ENCODE measurements at places on chromosomes 7 and 10. TPM values are rescaled to one million over a fixed set of nuclear protein-coding genes. Genes with fewer than 3 reads are reported as not detected.

The MEPCE gene
- polyA plus RNA-seq = 52.9 TPM

The TMEM254 gene
- polyA plus RNA-seq = 49.6 TPM

- DNase-seq = no peak
These were observed 103.8 kb upstream of the APBB1IP start for GRCh38 chr10:26334232-26334931.

DNA sequence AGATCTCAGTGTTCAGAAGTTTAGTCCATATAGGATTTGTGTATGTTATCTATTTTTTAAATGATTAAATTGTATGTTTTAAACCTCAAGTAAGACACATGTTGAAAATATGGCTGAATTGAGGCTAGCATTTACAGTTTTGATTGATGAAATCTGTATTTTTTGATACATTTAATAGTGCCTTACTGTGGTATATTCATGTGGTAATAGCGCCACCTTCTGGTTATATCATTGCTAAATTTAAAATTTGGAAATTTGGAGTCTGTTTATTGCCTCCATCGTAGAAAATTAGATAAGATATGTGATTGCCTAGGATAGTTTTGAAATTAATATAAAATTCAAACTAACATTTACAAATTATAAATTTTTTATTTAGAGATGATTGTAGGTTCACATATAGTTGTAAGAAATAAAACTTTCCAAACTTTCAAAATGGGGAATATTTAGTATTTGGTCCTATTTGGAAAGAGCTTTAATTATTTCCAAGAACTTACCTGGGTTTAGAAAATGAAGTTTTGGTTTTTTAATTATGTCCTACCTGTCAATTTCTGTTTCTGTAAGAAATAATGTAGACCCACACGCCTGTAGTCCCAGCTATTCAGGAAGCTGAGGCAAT is 19.1 kb upstream of the ARMS2 start:
- DNase-seq = no peak

DNA sequence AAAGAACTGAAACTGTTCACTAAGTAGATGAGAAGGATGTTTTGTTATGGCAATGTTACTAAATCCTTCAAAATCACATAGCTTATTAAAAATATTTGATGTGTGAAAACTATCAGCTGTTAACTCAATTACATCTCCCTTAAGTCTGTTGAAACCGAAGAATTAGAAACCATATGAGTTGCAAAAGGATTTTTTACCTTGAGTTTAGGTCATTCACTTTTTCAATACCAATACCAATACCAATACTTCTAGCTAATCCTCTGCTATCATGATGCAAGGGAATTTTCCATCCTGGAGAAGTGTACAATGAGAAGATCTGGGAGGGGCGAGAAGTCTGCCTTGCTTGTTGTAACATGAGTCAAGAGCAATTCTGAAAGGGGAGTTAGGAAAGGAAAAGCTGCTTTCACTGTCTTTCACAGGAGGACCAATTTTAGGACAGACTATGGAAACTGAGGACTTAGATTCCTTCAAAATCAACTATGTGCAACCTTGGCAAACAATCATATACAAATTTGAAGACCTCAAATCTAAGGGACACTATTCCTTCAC is 199.7 kb downstream of the IMMP2L start:
- DNase-seq = no peak

- DNase-seq = no peak
These were observed 323.7 kb upstream of the GNAI1 start for GRCh38 chr7:79810916-79811315.

- no peak for DNase-seq
These were observed 72.1 kb upstream of the LYZL2 start for GRCh38 chr10:30701451-30702173.

- DNase-seq = no peak
These were observed 204.4 kb downstream of the OTUD1 start for GRCh38 chr10:23643111-23643780.

DNA sequence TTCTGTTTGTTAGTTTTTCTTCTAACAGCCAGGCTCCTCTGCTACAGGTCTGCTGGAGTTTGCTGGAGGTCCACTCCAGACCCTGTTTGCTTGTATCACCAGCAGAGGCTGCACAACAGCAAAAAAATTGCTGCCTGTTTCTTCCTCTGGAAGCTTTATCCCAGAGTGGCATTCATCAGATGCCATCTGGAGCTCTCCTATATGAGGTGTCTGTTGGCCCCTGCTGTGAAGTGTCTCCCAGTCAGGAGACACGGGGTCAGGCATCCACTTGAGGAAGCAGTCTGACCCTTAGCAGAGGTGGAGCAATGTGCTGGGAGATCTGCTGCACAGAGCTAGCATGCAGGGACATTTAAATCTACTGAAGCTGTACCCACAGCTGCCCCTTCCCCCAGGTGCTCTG is 26.7 kb upstream of the CROT start:
- no peak for DNase-seq

- DNase-seq = no peak
These were observed 331.6 kb upstream of the ZNF32 start for GRCh38 chr10:43980313-43980712.

DNA sequence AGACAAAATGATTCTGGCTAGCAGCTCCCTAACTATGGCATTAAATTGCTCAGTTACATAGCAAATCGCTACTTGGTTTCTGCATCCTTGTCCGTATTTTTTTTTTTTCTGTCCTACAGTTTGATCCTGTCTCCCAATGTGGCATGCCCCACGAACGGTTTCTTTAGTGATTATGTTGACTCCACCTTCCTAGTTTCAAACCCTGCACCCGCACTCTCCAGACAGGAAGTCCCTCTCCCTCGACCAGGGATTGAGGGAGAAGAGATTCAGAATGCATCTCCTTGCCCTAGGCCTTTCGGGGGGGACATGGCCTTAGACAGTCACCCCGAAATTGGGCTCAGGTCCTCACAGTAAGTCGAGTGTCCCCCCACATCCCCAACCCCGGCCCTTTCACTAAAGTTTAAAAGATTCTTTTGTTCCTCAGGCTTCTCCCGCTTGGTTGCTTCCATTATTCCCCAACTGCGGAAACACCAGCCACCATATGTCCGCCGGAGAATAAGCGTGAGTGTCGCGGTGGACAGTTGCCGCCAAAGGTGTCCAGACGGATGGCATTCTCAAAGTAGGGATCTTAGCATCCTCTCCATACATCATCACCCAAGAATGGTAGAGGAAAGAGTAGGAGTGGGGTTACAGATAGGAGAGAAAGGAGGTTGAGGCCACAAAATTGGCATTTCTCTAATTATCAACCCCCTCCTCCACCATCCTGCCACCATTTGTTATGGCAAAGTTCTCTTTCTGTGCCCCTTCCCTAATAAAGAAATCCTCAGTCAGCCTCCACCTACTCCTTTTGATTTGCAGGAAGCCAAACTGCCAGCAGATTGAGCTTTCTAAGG is 7.3 kb downstream of the EVX1 start:
- no peak for DNase-seq

- DNase-seq = no peak
These were observed 152.4 kb upstream of the GNAI1 start for GRCh38 chr7:79982141-79982770.

GRCh38 chr7:141513720-141514119 is 37.5 kb upstream of the AGK start:
- no peak for DNase-seq
